Stromal cell of bone marrow (primary cell): ENCODE measurements at places on chromosomes 6 and 20.

DNA sequence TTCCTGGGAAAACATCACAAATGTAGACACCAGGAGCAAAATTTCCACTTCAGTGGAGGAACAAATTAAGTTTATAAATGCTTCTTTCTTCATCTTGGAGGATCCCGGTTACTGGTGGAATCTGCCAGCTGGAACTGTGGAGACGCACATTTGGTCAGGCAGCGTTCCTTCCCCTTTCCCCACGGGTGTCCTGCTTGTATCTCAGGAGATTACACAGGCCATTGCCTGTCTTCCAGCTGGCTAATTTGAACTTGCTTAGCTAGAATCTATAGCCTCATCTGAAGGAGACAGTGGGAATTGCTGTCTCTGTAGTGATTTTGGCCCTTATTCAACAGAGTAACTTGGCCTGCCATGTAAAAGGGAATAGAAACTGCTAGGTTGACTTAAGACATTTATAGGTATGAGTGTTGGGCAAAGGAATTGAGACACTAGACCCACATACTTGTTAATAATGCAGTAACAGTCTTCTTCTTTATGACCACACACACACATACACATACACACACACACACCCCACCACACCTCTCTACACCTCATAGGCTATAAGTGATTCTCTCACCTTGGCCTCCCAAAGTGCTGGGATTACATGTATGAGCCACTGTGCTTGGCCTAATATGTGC, 34.4 kb downstream of the TSBP1 start:
- DNase-seq = no peak

- DNase-seq = no peak
Measured at GRCh38 chr20:40717343-40717865, 28.4 kb upstream of the MAFB start.

DNA sequence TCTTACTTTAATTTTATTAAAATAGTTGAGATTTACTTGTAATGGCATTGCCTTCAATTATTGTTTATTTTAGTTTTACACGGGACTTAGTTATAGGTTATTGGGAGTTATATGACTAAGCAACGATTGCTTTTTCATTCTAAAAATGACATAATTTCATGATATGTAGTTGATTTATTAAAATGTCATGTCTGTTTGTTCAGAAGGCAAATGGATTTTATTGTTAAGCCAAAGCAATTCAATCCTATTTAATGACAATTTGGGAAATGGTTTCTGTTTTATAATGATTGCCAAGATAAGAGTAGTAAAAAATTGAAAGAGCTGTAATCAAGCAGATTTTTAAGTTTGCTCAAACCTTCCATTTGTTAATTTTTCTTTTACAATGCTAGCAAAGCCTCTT, 74.7 kb downstream of the PHACTR2 start:
- DNase-seq = no peak

DNA sequence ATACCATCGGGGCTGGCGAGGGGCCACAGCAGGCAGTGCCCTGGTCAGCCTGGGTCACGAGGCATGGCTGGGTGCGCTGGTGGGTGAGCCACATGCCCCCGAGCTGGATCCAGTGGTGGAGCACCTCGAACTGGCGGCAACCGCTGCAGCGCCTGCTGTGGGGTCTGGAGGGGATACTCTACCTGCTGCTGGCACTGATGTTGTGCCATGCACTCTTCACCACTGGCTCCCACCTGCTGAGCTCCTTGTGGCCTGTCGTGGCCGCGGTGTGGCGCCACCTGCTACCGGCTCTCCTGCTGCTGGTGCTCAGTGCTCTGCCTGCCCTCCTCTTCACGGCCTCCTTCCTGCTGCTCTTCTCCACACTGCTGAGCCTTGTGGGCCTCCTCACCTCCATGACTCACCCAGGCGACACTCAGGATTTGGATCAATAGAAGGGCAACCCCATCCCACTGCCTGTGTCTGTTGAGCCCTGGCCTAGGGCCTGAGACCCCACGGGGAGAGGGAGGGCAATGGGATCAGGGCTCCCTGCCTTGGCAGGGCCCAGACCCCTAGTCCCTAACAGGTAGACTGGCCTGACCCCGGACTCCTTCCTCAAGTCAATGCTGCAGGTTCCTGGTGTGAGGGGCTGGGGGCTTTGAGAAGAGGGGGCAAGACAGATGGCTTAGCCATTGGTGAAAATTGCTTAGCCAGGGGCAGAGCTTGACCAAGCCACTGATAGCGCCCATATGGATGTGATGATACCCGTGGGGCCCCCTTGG, 598 bp downstream of the TMEM239 start:
- DNase-seq = no peak

- DNase-seq = no peak
Measured at GRCh38 chr20:1212023-1212422, 8.8 kb downstream of the C20orf202 start.

DNA sequence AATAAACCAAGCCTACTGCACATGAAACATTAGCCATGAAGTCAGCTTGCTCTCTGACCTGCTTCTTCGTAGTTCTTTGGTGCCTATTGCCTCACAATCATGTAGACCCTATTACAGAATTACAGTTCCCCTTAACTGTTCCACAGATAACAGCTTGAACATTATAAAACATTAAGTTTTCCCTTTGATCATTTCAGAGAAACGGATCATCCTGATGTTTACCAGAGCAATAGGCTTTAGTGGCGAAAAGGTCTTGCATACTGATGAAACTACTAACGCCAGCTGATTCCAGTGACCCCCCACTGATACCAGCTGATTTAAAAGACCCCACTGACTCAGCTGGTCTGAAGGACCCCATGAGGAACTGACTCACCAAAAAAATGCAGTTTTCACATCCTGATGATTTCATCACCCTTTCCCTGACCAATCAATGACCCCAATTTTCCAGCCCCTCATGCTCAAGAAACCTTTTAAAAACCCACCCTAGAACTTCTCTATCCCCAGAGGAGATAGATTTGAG, 39.4 kb upstream of the MLIP start:
- no peak for DNase-seq

GRCh38 chr6:135782546-135782945, 69.0 kb upstream of the PDE7B start:
- no peak for DNase-seq

- DNase-seq = no peak
Measured at GRCh38 chr6:95923518-95923917, 92.3 kb upstream of the FUT9 start.
